HCEC 1CT (cell line): ENCODE measurements at places on chromosomes 16 and 17.

DNA sequence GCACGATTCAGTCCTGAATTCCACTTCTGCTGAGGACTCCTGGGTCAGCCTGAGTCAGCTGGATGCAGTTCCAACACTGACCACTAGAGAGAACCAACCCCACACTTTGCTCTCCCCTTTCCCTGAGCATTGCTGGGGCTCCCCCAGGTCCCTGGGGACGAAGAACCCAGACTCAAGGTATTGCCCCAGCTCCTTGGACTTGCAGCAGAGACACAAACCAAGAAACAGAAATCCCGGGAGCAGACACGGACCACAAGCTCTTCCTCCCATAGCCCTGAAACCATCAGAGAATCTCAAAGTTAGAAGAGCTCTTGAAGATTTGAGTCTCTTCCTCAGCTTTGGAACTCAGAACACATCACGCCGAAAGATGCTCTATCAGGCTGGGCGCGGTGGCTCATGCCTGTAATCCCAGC lies 678 bp upstream of the GH1 start:
- peak; percentile 20 for DNase-seq

GRCh38 chr16:76276745-76277438 lies at the start of gene CNTNAP4:
Gene CNTNAP4, plus strand, starts transcription at chr16:76277401. Its CDS starts 262 bp downstream, at chr16:76277663.
- no peak for DNase-seq

DNA sequence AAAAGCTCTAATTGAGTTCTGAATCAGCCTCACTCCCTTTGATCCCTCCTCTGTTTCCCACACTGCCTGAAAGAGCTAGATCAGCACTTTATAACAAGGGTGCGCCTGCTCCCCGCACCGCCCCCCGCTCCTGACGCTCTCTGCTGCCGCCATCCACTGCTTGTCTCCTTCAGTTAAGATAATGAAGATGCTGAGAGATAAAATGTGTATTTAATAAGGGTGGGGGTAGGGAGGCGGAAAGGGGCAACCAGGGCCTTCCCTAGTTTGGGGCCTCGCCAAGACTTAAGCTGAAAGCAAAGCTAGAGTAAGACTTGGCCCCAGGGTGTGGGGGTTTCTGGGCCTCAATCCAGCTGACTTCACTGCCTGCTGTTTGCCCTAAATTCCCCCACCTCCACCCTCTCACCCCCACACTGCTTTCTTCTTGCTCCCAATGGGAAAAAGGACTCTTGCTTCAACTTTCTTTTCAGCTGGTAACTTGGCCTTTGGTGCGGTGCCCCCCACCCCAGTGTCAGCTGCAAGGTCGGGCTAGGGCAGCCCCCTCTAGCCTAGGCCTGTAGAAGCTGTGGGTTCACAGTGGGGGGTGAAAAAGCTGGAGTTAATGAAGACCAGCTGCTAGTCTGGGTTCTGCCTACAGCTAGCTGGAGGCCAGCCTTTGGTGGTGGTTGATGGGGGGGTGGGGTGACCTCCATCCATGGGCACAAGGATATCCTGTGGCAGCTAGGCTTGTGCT lies 1.8 kb upstream of the RARA start:
- DNase-seq, result no peak

DNA sequence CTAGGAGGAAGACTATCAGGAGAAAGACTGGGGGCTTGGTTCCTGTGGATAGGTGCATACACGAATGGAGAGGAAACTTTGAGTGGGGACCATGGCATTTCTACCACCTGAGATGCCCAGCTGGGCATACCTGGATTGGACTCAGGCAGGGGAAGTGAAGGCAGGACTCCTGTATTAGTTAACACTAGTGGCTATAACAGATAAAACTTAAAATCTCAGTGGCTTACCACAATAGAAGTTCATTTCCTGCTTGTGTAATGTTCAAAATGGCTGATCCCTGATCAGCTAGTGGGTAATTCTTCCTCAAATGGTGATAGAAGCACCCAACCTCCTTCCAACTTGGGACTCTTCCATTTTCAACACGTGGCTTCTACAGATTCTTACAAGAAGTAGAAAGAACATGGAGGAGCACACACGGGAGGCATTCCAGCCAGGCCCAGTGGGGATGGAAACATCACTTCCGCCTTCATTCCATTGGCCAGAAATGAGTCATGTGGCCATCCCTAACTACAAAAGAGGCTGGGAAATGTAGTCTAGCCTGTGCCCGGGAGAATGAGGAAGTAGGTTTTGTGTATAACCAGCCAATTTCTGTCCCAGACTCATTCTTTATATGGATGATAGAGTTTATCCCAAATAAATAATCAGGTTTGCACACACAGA lies 112.1 kb downstream of the UTP18 start:
- peak; percentile 83 for DNase-seq

- peak; percentile 14 for DNase-seq
Measured at GRCh38 chr16:77961814-77962213, 60.5 kb upstream of the CLEC3A start.

- no peak for DNase-seq
Measured at GRCh38 chr16:84597528-84597896, 20.4 kb downstream of the COTL1 start.

DNA sequence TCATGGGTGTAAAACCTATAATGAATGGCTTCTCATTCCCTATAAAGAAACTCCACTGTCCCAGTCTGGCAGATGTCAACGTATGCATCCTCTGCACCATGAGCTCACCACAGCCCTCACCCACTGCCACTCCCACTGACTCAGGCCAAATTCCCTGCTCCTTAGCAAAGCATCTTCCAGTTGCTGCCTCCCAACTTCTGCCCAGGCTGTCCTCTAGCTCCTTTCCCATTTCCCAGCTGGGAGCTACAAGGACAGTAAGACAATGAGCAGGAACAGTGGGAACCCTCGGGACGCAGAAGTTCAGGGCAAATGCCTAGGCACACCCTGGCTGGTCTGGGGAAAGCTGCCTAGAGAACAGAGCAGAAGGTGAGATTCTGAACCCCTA lies 9.1 kb upstream of the THAP11 start:
- DNase-seq, result peak; percentile 66

- DNase-seq, result peak; percentile 30
Measured at GRCh38 chr17:38861399-38861843, 7.9 kb upstream of the RPL23 start.

- peak; percentile 51 for DNase-seq
Measured at GRCh38 chr17:13600475-13601321, 1.0 kb downstream of the HS3ST3A1 start.

- DNase-seq, result peak; percentile 84
Measured at GRCh38 chr17:6591599-6592158, 35.3 kb upstream of the PITPNM3 start.

DNA sequence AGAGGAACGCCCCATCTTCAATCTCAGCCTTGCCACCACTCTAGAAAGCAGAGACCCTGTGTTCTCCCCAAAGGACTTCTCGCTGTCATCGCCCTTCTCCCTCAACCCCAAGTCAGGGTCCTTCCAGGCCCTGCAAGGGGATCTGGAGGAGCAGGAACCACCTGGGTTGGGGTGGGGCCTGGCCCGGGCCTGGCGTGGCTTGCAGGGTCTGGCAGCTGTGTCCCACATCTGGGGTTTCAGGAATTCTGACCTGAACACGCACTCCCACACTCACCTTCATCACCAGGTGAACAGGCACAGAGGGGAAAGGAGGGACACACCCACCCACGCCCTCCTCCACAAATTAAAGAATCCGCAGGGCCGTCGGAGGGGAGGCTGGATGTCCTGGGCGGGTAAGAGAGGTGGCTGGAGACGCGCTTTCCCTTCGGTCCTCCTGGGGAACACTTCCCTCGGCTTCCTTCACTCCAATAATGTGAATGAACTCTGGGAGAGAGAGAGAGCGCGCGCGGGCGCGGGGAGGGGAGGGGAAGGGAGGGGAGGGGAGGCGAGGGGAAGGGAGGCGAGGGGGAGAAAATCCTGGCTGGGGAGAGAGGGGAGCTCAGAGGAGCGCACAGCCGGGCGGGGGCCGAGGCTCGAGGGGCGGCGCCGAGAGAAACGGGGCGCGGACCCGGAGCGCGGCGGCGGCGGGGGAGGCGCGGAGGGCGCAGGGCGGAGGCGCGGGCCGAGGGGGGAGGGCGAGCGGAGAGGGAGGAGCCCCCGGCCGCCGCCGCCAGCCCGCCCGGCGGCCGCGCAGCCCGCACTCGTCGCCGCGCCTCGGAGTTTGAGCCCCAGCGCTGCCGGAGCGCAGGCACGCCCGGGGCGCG lies at the start of gene CACNG4:
Gene CACNG4 (plus strand): TSS at position 799 of the 863 bp plus-strand sequence. CDS start 205 bp downstream, outside the sequence.
- DNase-seq, result no peak

- no peak for DNase-seq
Measured at GRCh38 chr17:31532081-31532480, 140.6 kb downstream of the RAB11FIP4 start.

- DNase-seq, result no peak
Measured at GRCh38 chr17:77471984-77472461, 331.3 kb downstream of the SEC14L1 start.

DNA sequence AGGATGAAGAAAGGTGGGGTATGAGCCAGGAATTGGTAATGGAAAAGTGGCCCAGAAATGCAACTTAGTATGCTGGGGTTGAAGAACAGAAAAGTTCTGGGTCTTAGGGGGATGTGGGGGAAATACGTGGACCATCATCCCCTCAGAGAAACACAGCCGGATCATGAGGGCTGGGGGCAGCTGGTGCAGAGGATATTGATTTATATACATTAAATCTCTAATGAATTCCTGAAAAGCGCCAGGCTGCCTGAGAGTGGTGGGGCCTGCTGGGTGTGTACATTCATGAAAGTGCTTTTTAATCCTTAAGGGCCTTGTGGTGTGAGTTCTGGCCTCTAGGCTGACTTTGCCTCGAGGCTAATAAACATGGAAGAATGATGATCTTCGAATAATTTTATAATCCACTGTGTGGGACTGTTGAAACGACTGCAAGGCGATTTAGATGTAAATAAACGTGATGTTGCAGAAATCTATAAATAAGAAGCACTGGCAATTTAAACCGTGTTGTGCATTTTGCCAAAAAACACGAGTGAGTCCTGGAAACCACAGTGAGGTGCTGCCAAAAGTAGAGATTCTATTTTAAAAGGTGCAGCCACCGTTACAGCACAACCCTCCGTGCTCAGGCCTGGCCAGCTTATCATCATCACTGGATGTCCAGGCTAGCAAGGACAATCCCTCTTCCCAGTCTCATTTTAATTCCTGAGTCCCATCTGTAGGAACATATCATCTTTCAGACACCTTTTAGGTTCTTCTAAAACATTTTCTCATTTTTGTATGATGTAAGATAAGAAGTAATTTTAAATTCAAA lies 32.1 kb downstream of the PRKAR1A start:
- no peak for DNase-seq

DNA sequence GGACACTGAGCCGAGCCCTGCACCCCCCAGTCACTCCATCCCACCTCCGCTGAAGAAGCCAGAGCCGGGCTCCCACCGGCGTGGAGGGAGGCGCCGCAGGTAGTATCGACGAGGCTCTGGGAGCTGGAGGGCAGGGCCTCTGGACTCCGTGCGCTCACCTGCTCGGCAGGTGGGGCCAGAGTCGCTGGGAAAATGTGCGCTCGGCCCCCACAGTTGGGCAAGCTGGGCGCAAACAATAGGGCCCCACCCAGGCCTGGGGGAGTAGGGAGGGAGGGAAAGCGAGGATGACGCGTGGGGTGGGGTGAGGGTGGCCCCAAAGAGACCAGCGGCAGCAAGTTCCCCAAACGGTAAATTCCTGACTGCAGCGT lies 668 bp downstream of the JUP start:
- no peak for DNase-seq

- no peak for DNase-seq
Measured at GRCh38 chr16:62050793-62051192, 14.6 kb upstream of the CDH8 start.

DNA sequence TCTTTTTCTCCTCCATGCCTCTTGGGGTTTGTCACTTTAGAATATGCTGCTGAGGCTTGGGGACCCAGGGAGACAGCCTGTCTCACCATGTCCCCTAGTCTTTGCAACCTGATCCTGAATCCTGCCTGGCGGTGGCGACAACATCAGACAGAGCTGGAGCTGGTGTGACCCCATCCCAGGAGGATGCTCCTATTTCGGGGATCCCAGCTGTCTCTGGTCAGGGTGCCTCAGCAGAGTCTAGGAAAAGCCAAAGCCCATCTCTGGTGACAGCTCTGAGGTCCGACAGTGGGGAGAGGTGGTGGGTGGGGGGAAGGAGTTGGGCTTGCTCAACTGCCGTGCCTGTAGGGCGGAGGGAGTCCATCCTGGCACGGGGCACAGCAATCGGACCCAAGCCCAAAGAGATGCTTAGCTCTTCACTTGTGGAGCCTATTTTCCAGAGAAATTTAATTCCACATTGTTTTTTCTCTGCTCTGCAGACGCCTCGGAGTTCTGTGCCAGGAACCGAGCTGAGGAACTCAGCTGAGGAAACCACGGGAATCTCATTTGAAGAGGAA lies 10.3 kb upstream of the TNS4 start:
- no peak for DNase-seq

GRCh38 chr17:10162096-10162495 lies 36.3 kb downstream of the GAS7 start:
- no peak for DNase-seq

- DNase-seq, result no peak
Measured at GRCh38 chr17:14748036-14748710, 447.3 kb downstream of the HS3ST3B1 start.

DNA sequence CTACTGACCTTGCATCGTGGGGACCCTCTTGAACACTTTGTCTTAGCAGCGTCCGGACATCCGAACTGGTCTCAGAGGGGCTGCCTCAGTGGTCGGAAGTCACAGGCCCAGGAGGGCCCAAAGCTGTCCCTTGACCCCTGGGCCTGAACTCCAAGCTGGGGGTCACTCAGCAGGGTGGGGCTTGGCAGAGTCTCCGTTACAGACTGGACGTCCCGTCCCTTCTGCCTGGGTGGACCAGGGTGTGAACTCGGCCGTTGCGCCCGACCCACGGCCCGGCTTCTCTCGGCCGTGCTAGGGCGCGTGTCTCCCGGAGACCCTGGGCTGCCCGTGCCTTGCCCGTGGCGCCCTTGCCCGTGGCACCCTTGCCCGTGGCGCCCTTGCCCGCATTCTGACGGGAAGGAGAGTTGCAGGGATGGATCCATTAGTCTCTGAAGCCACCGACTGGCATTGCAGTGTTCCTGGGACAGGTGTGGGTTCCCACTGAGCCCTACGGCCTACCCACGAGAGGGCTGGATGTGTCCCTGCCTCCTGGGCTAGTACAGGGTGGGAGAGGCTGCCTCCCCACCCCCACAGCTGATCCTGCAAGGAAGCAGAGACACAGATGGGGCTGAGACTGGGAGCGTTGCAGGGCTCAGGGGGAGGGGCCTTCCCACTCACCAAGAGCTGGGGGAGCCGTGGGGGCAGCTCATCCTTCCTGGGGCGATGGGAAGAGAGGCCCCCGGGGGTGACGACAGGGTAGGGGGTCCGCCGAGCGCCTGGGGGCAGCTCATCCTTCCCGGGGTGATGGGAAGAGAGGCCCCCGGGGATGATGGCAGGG lies 4.9 kb downstream of the CACNA1H start:
- DNase-seq, result no peak

- no peak for DNase-seq
Measured at GRCh38 chr16:88415713-88416323, 33.1 kb downstream of the ZNF469 start.

- DNase-seq, result no peak
Measured at GRCh38 chr17:8701221-8701620, 43.4 kb downstream of the CCDC42 start.
